ENCODE measurements at places on chromosomes 7 and 10.

DNA sequence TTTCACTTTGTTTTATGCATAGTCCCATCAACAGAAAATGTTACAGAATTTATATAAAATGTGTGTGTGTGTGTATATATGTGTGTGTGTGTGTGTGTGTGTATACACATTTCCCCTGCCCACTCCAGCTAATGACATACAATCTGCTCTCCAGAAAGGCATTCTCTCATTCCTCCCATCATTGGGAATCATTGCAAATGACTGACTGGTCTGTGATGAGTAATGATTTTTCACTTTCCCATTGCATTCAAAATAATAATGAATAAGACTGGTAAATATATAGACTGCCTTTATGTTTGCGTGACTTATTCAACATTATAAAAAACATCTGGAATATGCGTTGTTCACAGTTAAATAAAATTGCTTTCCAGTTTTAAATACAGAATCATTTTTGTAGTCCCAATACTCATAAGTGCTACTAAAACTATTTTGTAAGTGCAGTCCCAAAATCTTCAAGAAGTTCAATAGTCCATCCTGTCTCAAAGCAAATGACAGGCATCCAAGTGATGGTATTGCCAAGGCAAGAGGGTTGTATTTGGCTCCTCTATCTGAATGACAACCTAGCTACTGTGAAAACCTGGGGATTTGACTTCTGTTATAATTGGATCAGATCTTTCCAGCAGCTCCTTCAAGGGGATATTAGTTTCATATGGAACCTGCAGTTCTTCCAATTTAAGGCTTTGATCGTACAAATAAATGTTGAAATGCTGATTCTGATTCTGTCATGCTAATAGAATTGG lies 150.9 kb downstream of the POLR1F start:
- no peak for DNase-seq

DNA sequence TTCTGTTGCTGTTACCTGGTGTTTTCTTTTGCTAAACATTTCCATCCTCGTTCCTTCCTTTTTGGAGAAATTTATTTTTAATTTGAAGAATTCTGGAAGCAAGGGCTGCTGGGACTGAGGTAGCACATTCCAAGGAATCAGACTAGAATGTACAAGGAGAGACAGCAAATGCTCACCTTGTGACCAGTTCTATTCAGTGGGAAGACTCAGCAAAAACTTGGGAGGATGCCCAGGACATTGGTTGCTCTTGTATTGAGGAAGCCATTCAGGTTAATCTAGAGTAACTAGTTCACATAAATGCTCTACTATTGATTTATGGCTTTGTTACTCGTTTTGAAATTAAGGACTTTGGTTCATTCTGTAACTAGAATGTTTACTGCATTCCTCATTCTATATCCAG lies 11.3 kb downstream of the PLCE1 start:
- no peak for DNase-seq

DNA sequence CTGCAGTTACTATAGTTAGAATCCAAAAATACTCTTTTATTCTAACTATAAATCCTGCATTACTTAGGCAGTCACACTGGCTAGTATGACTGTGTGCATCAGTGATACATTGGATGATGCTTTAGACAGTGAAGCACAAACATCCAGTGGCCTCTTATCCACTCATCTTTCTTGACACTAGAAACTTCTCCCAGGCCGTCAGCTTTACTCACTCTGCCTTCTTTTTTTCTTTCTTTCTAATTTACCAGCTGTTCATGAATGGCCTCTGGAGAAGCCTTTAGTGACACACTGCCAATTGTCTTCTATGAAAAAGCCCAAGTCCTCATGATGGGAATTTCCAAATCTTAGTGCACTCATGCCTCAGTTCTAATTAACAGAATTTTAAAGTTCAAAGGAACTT lies 26.2 kb upstream of the C10orf90 start:
- no peak for DNase-seq

GRCh38 chr7:134811765-134812164 lies 32.3 kb downstream of the CALD1 start:
- DNase-seq = no peak

DNA sequence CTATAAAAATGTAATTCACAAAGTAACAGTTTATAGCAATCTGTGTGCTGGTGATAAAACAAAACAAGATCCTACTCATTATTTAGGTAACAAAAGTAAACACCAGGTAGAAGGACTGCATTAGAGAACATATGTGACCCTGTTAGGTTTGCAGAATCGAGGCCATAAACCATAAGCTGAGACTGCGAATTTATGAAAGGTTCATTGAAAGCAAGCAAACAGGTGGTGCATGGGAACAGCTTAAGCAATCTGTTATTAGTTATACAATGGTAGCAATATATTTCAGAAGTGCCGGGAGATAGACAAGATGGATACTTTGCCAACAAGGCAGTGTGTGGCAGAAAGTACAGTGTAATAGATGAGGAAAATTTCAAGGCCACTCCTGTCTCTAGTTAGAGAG lies 23.5 kb upstream of the FAM133B start:
- no peak for DNase-seq

GRCh38 chr7:36129048-36129534 lies 24.0 kb upstream of the EEPD1 start:
- no peak for DNase-seq

Data from activated CD4-positive, CD25-positive, alpha-beta regulatory T cell (primary cell).